SW 1271 (cell line): ENCODE measurements at places on chromosomes 4 and X.
A peak's percentile ranks its signal among the peaks of the same experiment; 100 is the strongest.

- DNase-seq = no peak
Observed at GRCh38 chr4:20318909-20319277, 67.2 kb downstream of the SLIT2 start.

- no peak for DNase-seq
Observed at GRCh38 chr4:165517216-165517615, 138.4 kb downstream of the CPE start.

- DNase-seq = no peak
Observed at GRCh38 chr4:78032446-78032845, 24.7 kb upstream of the FRAS1 start.

- DNase-seq = no peak
Observed at GRCh38 chrX:101416691-101417090, 8.7 kb downstream of the HNRNPH2 start.

DNA sequence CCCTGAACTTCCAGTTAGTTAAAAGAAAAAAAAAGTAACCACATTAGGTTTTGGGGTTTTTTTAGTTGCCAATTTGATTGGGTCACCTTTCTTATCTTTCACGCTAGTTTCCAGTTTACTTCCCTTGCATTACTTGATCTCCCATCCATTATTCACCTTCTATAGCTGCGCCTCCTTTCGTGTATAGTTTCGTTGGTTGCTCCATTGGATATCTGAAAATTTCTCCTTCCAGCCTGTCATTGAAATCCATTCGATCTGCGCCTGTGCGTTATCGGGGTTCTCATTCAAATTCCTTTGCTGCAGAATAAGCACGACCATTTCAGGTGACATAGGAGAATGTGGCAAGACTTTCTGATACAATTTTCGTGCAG is 764 bp downstream of the TRAPPC11 start:
- DNase-seq = no peak

GRCh38 chrX:124488412-124489161 is 142.2 kb downstream of the SH2D1A start:
- DNase-seq = no peak

GRCh38 chr4:88242144-88242543 is 42.2 kb downstream of the PPM1K start:
- DNase-seq = no peak

GRCh38 chr4:95544113-95545103 is 4.4 kb downstream of the UNC5C start:
- no peak for DNase-seq

GRCh38 chr4:183185559-183185958 is 86.5 kb downstream of the WWC2 start:
- no peak for DNase-seq

GRCh38 chr4:114694770-114695169 is 96.2 kb downstream of the UGT8 start:
- no peak for DNase-seq

DNA sequence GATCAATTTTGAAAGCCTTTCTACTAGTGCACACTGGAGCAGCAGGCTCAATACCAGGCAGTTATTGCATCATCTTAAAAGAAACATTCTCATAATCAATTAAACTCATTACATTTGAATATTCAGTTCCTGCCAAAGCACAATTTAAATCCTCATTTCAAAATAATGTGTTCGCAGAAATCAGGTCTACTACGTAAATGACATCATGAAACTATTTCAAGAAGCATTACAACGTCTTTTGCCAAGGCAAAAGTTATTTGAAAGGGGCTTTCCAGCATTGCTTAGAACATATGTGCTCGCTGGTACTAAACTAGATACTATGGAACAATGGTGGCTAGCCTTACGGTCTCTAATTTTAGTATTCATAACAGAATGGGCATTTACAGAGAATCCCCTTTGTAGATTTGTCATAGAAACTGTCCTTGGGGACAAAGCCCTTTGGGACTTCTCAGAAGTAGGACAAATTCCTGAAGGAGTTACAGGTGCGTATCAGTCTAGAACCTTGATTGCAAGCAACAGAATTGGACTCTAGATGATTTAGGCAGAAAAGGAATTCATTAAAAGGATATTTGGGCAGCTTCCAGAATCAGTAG is 27.6 kb upstream of the HUWE1 start:
- no peak for DNase-seq

DNA sequence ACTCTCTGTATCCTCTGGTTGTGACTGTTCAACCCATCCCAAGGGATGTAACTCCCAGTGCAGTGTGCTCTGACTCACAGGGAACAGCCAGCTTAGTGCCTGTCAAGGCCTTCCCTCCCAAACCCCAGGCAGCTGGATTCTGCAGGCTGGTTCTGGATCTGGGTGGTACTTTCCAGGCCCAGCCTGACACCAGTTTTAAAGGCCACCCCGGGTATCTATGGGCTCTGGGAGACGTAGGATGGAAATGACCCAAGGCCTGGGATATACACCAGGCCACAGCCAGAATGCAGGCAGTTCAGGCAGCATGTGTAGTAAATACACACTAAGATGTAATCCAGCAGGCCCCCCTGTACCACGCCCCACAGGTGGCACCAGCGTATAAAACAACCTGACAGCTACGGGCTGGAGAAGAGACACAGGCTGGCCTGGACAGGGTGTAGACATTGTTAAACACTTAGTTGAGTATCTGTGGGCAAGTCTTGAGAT is 64.2 kb downstream of the SPINK2 start:
- DNase-seq = no peak

- no peak for DNase-seq
Observed at GRCh38 chrX:151676196-151676595, 19.1 kb upstream of the PRRG3 start.

- DNase-seq = no peak
Observed at GRCh38 chr4:3781193-3781886, 15.2 kb downstream of the ADRA2C start.

- DNase-seq = no peak
Observed at GRCh38 chrX:130857207-130857606, 45.8 kb downstream of the ENOX2 start.

- DNase-seq = no peak
Observed at GRCh38 chrX:18047491-18047890, 173.2 kb downstream of the BEND2 start.

- DNase-seq = no peak
Observed at GRCh38 chrX:2390754-2391153, 110.0 kb downstream of the DHRSX start.

- DNase-seq = no peak
Observed at GRCh38 chrX:112844250-112844649, 3.6 kb upstream of the AMOT start.

GRCh38 chr4:10272511-10272910 is 155.9 kb upstream of the WDR1 start:
- no peak for DNase-seq

DNA sequence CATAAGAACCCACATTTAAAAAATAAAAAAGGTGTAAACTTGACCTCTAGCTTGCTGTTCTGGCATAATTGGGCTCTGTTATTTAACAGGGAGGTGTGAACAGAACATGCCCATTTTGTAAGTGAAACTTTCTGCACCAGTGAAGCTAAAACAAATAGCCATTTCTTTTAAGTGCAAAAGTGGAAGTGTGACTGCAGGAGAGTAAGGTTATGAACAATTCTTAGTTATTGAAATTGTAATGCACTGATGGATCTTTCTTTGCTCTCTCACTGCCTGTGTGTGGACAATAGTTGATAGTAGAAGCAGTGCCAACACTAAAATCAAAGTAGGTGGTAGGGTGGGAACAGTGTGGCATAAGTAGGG is 12.6 kb downstream of the P2RY10 start:
- DNase-seq = no peak

- DNase-seq = no peak
Observed at GRCh38 chrX:146264763-146265375, 447.2 kb downstream of the SLITRK2 start.

DNA sequence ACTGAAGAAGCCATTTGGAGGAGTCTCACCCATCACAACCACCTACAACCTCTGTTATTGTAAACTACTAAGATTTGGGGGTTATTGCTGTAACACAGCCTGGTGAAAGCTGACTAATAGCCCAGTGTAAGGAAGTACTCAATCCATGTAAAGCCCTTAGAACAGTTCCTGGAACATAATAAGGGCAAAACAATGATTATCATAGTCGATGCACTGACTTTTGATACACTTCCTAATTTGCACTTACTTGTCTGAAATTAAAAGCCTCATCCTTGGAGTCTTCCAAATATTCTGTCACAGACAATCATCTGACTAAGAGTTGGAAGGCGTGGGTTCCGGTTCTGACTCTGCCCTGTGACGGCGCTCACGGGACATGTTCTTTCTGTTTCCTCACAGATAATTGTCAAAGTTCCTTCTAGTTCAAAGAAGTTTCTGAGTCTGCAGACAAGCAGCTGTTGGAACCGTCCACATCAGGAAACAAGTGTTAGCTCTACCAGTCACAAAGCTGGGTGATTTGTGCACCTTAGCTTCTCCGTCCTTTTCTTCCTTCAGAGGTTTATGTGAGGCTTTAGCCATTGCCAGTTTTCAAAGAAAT is 33.4 kb upstream of the RASGEF1B start:
- no peak for DNase-seq

GRCh38 chr4:26194764-26195163 is 126.0 kb upstream of the RBPJ start:
- DNase-seq = no peak

DNA sequence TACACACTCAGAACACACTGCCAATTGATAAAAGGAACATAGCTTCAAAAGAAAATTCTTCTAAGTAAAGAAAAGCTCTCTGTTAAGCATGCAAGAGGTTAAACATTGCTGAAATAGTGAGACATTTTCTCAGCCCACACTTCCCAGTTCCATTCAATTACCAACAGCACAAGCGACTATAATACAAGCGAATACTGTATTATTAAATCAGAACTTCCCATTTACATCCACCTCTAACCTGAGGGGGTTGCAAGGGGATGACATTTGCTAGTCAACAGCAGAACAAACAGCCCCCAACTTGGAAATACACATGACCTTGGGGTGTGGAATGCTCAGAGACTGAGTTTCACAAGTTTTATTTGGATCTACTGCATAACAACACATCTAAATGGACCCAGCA is 1.1 kb downstream of the FSTL5 start:
- DNase-seq = no peak

DNA sequence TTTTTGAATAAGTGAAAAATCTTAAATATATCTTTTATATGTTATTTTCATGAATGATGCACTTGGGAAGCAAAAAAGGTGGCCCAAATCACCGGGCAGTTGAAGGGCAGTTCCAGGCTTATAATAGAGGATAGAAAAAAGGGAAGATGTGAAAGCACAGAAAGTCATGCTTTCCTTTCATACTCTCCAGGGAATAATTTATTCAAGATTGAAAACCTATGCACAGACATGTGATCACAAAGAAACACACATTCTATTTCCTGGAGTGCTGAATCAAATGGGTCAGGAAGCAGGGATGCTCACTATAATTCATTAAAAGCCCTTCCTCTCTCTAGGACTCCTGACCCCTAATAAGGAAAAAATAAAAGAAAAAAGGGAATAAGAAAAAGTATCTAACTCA is 66.1 kb upstream of the USP38 start:
- no peak for DNase-seq

GRCh38 chr4:83389037-83389720 is 54.5 kb upstream of the HPSE start:
- DNase-seq = no peak

GRCh38 chr4:26086621-26087441 is 172.8 kb downstream of the SMIM20 start:
- no peak for DNase-seq

DNA sequence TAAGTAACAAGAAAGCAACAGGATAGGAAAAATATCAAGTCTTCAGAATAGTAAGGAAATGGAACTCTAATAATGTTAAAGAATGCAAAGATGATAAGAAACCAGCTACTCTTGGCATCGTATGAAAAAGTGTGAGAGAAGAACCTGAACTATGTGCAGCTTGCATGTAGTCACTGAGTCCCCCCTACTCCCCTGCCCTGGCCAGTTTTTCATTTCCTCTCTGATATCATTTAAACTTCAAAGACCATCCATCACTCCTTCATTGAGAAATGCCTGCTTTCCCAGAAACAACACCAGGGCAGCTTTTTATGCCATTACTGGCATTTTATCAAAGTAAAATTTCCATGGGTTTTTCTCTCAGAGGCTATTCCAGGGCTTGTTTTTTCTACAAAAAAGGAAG is 28.1 kb downstream of the INPP4B start:
- peak; percentile 53 for DNase-seq

- no peak for DNase-seq
Observed at GRCh38 chr4:23233596-23233995, 540.9 kb downstream of the GBA3 start.

- DNase-seq = no peak
Observed at GRCh38 chrX:136586386-136586785, 54.4 kb downstream of the VGLL1 start.

DNA sequence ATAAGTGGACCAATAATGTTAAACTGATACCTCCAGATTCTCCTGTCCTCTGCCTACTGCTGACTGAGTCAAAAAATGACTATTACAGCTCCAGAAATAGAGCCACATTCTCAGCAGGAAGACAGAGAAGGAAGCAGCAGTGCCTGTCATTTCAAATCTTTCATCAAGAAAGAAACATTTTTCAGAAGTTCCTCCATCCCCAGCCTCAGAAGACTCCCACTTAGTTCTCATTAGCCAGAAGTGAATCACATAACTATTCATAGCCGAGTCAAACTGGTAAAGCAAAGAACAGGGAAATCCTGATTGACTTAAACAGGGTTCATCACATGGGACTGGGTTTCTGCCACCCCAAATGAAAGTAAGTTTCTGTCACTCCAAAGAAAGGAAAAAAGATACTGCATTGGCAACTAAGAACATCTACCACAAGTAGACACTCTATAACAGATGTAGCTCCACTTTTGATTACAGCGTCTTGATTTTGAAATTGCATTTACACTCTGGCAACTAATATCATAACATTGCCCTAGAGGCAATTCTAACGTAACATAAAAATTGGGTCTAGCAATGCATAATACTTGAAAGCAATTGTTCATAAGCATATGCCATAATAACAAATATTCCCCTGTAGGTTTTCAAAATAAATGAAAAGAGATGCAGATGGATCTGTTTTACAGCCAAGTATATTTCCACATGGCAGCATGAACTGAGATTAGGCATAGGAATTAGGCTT is 599.8 kb downstream of the GALNTL6 start:
- no peak for DNase-seq

- DNase-seq = no peak
Observed at GRCh38 chrX:16646366-16647138, 3.4 kb upstream of the S100G start.

GRCh38 chrX:71873459-71873833 is 37.2 kb upstream of the NHSL2 start:
- no peak for DNase-seq

- peak; percentile 45 for DNase-seq
Observed at GRCh38 chr4:123661080-123661737, 264.6 kb downstream of the SPRY1 start.

GRCh38 chrX:103791228-103791627 is 14.6 kb downstream of the PLP1 start:
- DNase-seq = no peak

DNA sequence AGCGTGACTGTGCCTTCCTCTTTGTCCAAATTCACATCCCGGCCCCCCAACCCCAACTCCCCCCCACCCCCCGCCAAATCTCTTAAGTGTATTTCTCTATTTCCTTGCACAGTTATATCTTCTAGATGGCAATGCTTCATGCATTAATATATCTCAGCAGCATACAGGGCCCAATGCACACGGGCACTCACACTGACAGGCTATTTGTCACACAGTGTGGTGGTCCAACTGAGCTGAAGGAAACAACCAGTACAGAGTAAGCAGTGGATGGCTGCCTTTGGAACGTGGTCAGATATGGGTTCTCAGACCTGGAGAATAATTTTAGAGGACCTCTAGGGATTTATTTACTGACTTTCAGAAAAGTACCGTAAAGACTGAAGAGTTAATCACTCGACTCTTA is 681 bp downstream of the EXOC1 start:
- no peak for DNase-seq

GRCh38 chrX:37817176-37817575 is 30.2 kb downstream of the DYNLT3 start:
- no peak for DNase-seq
